Cerebellar nuclear complex (tissue), 1 donor: ENCODE measurements at places on chromosomes 5 and 9.

- DNase-seq = no peak
These were observed 1.2 kb downstream of the NELFB start for GRCh38 chr9:137256362-137256761.

- DNase-seq = no peak
These were observed 102.5 kb upstream of the PITX1 start for GRCh38 chr5:135136546-135136945.

- DNase-seq = no peak
These were observed 28.1 kb downstream of the CARTPT start for GRCh38 chr5:71747182-71747581.

- no peak for DNase-seq
These were observed 136.6 kb upstream of the DAB2 start for GRCh38 chr5:39561421-39561820.

DNA sequence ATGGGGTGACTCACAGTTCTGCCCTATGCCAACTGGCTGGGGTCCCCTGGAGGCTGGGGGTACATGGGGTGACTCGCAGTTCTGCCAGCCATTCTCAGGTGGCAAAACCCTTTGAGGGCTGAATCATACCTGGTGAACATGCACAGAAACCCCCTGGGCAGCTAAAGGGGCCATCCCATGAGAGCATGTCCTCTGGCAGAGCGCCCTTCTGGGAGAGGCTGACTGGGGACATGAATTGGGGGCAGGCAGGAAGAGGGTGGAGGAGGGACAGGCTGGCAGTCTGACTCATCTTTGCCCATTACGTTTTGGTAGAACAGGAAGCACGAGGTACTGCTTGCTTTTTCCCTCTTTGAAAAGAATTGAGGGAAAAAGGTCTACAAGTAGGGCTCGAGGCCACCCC, 16.7 kb downstream of the TRAF1 start:
- no peak for DNase-seq
